HAP-1 (cell line): ENCODE measurements at places on chromosomes 2 and 18.
A peak's percentile ranks its signal among the peaks of the same experiment; 100 is the strongest.

DNA sequence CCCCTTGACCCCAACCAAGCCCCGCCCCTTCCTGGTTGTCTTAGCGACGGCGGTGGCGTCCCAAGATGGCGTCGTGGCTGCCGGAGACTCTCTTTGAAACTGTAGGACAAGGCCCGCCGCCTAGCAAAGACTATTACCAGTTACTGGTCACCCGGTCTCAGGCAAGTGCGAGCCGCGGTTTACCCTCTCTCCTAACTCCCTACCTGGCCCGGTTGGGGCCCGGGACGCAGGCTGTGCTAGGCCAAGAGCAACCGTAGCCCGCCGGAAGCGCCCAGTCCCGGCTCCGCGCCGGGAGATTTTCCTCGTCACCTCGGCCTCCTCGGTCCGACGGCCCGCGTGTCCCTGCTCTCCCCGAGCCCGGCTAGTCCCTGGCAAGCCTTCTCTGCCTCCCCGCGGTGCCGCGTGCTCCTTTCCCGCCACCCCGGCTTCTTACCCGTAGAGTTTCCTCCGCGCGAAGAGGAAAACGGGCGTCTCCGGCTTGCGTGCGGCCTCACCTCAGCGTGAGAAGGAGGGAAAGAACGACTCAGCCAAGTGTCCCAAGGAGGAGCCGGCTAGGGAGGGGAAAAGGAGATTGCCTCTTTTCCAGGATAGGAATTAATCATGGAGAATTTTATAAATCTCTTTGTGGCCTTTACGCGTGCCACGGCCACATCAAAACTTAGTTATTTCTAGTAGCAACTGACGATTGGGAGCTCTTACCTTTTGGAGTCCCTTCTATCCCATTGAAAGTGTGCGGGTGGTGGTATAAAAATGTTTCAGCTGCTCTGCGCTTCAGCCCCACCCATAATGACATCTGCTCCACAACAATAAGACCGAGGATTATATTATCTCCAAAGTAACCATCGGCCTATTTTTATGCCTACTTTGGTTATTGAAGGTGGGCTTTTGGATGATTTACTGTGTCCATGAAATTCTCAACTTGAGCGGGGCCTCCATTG lies at the start of gene FBXO36:
Gene FBXO36, plus strand, starts transcription at position 55 of the 938 bp plus-strand sequence. Its CDS starts 11 bp downstream, at position 66.
- peak; percentile 77 for DNase-seq

DNA sequence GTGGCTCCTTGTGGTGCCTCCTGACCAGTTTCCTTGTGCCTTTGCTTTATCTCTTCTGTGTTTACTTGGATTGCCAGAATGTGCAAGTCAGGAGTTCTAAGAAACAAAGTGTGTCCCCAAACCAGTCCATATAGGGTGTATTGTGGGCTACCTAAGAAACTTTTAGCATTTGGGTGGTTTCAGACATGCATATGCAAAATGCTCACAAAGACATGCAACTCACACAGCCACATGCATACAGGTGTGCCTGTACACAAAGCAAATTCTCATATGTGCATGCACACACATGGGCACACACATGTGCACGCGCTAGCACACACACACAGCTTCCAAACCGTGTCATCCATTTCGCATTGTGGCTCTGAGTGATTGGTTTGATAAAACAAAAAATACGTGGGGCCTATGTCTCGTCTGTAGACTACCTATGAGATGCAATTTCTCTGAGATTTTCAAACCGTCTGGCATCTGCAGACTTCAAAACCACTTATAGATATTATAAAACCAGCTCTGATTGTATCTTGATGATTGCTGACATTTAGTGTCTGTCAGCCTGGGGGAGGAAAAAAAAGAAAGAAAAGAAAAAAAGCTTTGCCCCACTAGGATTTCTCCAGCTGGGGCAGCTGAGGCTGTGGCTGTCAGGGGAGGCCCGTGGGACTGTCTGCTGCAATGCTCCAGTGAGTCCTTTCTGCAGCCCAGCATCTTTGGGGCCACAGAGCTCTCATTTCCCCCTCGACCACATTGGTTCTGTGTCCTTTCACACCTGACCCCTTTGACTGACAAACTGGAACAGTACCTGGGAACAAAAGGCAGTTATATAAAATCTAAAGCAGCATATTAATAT lies 556.1 kb downstream of the CMPK2 start:
- DNase-seq, result no peak

DNA sequence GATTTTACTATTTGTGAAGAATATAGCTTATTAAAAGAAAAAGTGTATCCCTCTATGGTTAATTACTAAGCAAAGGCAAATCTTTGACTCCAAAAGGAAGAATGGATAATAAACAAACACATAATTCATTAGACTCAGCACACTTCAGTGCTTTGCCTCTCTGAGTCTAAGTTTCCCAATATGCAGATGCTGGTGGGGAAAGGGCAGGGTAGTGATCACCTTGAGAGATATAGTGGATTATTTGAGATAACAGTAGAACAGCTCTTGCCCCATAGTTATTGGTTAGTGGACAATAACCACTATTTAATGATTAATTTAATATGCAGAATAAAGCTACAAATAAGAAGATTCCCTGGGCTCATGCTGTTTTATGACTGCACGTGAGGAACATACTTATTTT lies 98.2 kb upstream of the SLC8A1 start:
- no peak for DNase-seq

DNA sequence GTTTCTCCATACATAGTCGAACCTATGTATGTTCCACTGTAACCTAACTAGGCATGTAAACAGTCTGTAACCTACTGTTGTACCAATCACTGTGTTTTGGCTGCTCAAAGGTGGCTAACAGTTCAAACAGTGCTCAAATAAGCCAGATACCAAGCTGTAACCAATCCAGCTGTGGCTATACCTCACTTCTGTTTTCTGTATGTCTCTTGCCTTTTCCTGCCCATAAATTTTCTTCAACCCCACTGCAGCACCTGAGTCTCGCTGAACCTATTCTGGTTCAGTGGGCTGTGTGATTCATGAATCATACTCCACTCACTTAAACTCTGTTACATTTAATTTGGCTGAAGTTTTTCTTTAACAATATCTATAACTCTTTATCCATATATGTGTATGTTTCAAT lies 340.7 kb downstream of the LPIN1 start:
- DNase-seq, result no peak

DNA sequence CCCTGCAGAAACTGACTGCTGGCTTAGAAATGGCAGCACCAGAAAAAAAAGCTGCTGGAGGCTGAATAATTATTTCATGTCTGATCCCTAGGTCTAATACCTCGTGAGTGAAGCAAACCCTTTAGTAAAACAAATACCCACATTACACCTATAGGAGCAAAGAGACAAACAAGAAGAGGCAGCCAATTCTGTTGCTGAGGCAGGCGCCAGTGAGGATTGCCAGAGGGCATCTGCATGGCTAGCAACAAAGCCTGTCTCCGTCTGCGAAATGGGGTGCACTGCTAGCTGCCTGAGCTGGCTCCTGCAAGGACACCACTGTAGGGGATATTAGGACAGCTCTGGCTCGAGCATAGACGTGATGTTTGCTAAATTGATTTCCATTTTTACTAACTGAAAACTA lies 509.7 kb downstream of the TDRD15 start:
- DNase-seq, result no peak

DNA sequence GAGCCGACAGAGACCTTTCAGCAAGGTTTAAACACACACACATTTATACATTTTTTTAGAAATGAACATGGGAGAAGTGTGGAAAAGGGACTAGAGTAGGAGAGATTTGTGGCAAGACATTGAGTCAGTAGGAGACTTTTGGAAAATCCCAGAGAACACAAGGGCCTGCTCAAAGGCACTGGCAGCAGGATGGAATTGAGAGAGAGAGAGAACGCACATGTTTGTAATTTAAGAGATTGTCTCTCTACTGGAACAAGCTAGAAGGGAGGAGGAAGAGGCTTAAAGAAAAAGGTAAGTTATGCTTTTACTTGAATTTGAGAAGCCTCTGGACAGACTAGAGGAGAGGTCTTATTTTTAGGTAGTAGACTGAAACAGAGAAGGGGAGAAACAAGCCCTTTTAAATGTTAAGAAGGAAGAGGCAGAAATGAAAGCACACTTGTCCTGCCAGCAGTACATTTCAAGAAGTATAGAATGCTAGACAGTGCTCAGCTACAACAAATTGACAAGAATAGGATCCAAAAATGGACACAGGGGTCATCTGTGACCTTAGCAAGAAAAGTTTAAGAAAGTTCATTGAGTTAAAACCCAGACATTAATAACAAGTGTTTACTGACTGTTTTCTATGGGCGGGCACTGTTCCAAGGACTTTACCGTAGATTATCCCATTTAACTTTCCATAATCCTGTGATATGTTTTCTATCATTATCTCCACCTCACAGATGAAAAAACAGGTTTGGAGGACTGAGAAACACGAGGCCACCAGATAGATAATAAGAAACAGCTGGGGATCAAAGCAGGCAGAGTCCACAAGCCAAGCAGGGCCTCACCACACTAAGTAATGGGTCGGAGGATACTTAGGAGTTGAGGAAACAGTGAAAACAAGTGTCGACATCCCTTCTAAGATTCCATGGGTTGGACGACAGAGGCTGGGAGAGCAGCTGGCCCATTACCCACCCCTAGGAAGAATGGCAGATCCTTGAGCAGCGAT lies 306.5 kb upstream of the NRP2 start:
- no peak for DNase-seq

DNA sequence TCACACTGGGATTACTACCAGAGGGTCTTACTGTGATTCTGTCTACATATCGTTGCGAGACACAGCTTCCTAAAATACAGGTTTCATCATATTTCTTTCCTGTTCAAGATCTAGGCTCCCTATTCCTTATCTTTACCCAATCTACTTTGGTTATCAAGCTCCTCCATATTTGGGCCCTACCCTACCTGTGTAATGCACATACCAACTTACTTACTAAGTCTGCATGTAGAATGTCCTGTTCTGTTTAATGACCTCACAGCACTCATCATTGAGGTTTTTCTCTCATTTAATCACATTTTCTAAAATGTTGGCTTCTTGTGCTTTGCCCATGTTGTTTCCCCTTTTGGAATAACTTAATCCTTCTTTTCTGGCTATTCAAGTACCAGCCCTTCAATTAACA lies 551.1 kb downstream of the ZEB2 start:
- no peak for DNase-seq

GRCh38 chr2:74702001-74702715 lies 48.1 kb downstream of the SEMA4F start:
- DNase-seq, result no peak

DNA sequence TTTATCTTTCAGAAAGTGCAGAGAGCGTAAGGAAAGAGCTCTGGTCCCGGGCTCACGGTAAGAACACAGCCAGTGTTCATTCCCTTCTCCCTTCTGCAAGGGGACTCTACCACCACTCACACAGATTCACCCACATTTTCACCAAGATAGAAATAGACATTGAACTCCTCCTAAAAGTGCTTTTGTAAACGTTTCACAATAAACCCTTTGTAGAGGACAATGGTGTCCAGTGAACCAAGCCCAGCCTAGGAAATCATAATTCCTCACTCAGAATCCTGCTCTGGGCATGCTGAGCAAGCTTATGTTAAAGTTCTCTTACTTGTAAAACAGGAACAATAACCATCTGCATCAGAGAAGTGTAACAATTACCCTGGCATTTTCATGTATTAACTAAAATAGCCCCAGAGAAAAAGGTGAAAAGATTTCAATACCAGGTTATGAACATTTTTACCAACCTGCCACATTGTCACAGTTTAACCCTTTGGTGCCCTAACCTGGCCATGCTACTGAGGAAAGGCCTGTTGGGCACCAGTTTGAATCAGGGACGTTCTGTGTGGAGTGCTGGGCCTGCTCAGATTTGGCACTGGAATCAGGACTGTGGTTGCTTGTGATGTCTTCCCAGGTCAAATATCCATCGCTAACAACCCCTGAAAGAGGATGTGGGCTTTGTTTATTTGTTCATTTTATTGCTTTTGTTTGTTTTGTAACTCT lies 22.5 kb upstream of the NDUFV2 start:
- DNase-seq, result peak; percentile 80

GRCh38 chr2:77977471-77978063 lies 455.4 kb upstream of the LRRTM4 start:
- no peak for DNase-seq

GRCh38 chr2:195320413-195320973 lies 336.5 kb upstream of the SLC39A10 start:
- DNase-seq, result no peak

DNA sequence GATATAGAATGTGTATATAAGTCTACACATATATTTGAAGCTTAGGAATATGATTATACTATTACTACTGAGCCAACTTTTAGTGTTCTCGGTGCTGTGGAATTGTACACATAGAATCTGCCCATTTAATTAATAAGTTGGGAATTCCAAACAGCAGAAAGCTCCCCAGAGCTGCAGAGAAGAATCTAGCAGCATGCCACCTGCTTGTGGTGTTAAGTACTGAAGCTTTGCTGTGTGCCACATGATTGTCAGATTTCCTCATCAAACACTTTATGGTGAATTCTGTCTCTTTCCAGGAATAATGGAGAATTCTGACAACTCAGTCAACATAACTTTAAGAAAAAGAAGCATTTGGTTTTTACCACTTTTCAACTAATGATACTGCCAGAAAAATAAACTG lies 117.8 kb downstream of the WDSUB1 start:
- DNase-seq, result no peak

DNA sequence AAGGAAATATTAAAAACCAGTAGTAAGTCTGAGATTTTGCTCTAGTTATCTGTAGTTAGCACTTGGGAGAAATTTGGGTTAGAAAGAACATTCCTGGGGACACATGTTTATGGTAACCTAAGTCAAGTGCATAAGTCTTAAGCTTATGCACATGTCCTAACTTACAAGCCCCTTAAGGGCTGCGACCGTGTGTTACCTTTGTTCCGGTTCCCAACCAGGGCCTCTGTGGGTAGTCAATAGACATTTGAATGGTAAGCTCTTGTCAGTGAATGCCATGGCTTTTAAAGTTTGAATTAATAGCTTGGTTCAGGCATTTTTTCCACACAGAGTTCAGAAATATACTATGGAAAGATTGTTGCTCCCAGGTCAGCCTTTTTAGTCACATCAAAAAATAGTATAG lies 64.7 kb upstream of the CWC22 start:
- no peak for DNase-seq

GRCh38 chr2:20447437-20448245 lies 767 bp downstream of the RHOB start:
- no peak for DNase-seq

DNA sequence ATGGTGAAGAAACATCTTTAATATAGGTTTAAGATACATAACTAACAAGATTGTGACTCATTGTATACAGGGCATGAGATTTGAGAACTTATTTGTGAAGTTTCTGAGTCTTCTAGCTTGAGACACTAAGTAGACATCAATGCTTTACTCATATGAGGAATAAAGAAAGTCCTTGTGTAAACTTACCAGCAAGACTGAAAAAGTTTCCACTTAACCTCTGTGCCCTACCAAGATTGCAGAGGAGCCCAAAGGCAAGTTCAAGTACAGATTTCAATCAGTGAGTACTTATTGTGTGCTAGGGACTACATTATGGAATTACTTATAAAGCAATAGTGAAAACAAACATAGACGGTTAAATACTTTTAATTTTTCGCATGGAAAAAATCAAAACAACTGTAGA lies 1041.2 kb upstream of the CELF4 start:
- no peak for DNase-seq

- DNase-seq, result no peak
Observed at GRCh38 chr18:59478591-59478990, 119.5 kb upstream of the LMAN1 start.

GRCh38 chr2:179344970-179345369 lies 80.3 kb upstream of the SESTD1 start:
- no peak for DNase-seq
